ENCODE measurements at places on chromosomes 12 and 14.

DNA sequence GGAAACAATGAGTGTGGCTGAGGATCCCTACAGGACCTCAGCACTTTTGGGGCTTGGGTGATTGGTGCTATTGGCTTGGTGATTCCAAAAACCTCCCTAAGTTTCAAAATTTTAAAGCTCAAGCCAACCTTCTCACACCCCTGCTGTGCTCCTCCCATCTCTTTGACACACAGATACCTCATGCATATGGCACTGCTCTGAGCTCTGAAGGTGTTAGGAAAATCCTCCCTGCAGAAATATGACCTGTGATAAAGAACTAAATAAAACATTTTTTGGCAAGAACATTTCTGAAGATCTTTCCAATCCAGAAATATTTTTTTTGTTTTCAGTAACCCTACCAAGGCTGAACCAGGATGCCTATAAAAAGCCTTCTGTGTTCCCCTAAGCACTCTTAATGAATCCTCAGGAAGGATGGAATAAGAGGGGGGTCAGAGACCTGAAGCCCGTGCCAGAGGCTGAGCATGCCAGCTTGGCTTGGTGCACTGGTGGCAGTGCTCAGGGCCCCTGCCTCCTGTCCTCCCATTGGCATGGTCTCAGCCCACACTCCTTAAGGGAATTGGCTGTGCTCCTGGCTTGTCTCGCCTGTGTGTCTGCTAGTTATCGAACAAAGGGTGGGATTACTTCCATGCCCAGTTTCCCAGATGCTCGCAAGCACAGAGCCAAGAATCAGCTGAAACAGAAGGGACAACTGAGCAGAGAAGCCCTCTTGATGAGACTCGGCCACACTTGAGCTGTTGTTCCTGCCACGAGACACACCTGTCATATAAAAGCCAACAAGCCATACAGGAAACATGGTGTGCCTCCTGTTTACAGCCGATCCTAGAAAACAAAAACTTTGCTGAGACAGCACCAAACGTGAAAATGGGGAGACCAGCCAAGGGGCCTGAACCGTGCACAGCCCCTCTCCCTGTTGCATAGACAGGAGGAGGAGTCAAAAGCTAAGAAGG, 132.7 kb upstream of the EEA1 start:
- DNase-seq: no peak

GRCh38 chr12:107487011-107487680, 198.5 kb upstream of the PWP1 start:
- no peak for DNase-seq

- DNase-seq: no peak
Measured at GRCh38 chr12:11633968-11634367, 15.5 kb upstream of the ETV6 start.

- DNase-seq: no peak
Measured at GRCh38 chr12:109029411-109029810, 8.5 kb upstream of the SVOP start.

GRCh38 chr12:5856692-5857091, 88.4 kb downstream of the ANO2 start:
- DNase-seq: no peak

- no peak for DNase-seq
Measured at GRCh38 chr12:56129206-56129941, 1.3 kb downstream of the ESYT1 start.
